ENCODE measurements at places on chromosomes 16 and 17. TPM values are rescaled to one million over a fixed set of nuclear protein-coding genes. Genes with fewer than 3 reads are reported as not detected.

DNA sequence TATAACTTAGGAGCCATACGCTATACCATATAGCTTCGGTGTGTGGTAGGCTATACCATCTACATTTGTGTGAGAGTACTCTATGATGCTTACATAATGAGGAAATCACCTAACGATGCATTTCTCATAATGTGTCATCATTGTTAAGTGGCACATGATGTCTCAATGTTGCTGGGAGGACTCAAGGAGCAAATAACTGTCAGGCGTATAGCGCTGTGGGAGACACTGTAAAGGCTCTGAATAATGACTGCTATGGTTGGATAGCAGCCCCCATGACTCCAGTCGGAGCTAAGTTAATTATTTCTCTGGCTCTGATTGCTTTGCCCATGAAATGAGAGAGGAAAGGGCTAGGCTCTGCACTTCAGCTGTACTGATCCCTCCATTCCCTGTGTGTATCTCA is 197.2 kb downstream of the RGS9 start:
- DNase-seq, result no peak

DNA sequence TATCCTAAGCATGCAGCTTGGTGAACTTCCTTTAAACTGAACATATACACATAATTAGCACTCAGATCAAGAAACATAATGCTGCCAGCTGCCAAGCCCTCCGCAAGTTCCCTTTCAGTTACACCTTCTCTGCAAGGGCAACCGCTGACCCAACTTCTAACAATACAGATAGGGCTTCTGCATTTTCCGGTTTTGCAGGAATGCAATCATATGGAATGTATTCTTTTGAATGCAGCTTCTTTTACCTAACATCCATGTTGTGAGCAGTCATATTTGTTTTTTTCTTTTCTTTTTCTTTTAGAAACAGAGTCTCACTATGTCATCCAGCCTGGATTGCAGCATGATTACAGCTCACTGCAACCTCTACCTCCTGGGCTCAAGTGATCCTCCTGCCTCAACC is 110.7 kb downstream of the GSG1L start:
- DNase-seq, result no peak

- DNase-seq, result no peak
Observed at GRCh38 chr17:20256144-20256543, 211.2 kb downstream of the LGALS9B start.

GRCh38 chr17:71482625-71483024 is 638.2 kb upstream of the SOX9 start:
- no peak for DNase-seq

DNA sequence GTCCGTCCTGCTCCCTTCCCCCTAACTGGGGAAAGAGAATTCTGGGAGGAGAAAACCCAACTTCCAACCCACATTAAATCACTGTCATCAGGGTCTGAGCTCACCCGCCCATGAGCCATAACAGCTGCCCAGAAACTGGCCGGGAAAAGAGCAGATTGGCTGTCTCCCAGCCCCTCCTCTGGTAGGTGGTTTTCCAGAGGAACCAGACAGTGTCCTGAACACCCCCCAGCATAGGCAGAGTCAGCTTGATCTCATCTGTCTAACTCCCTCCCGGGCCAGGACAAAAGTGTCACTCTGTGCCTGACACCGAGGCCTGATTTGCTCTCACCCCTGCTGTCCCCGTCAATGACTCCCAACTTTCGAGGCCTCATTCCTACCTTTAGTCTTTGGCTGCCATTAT is 197.0 kb downstream of the AXIN2 start:
- no peak for DNase-seq

GRCh38 chr17:49861150-49861884 is 13.4 kb upstream of the TAC4 start:
- peak; percentile 46 for DNase-seq

DNA sequence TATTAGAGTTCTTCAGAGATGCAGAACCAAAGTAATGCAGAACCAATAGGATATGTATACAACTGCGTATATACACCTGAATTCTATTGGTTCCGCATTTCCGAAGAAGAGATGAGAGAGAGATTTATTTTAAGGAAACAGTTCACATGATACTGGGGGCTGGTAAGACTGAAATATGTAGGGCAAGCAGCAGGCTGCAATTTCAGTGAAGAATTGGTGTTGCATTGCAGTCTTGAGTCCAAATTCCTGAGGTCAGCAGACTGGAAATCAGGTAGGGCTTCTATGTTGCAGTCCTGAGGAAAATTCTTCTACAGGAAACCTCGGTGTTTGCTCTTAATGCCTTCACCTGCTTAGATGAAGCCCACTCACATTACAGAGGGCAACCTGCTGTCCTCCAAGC is 128.2 kb upstream of the MED13 start:
- no peak for DNase-seq

DNA sequence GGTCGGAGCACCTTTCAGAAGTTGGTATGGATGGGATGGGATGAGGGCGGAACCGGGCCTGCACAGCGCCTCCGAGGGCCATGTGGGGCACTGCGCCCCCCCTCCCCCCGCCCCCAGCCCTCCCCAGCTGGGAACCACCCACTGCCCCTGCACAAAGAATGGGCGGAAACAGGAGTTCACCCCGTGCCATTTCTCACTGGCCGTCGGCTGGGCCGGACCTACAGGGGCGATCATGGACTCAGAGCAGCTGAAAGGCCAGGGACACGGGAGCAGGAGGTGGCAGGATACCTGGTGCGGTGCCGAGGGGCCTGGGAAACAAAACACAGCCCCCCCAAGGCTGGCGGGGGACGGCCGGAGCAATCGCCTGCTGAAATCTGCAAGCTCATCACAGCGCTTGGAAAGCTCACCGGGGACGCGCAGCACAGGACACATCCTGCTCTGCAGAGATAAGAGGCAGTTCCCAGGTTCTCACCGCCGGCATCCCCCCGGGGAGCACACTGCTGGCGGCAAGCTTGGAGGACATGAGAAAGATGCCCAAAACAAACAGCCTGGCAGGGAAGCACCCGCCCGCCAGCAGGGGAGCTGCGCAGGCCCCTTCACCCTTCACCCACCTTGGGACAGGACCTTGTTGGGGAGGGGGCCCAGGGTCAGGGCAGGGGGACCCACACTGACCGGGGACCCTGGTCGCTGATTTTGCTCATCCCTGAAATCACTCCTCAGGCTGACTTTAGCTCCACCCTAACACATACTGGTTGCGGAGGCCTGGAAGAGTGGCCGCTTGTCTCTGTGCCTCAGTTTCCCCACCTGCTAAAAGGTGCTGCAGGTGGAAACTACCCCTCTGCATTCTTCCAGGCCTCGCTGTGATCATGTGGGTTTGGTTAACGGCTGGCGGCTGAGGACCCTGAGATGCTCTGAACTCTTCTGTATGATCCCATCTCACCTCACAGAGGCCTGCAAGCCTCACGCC is 263.9 kb downstream of the C16orf95 start:
- DNase-seq, result no peak

DNA sequence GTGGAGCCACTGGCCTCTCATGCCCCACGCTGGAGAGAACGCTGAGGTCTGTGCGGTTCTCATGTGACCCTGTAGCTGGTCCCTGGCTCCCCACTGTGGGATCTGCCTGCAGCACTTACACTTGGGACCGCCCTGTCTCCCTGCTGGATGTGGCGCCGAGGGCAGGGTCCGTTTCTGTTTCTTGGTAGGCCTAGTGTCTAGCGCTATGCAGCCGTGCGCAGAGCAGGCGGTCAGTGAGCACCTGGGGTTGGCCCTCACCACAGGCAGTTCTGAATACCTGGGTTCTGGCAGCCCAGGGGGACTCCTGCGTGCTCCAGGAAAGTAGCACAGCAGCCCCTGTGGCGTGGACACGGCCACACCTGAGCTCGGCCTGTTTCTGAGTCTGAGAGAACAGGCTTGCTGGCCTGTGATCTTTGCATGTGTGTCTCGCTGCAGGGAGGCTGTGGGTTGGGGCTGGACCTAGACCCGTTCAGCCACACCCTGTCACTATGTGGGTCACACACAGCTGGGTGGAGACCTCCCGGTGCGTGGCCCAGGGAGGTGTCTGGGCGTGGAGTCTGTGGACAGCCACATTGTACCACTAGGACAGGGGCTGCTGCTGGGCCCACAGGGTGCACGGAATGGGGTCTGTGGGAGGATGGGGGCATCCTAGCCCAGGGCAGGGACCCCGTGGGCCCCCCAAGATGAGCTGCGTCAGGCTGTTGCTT is 2.8 kb downstream of the CAPN15 start:
- DNase-seq, result no peak

DNA sequence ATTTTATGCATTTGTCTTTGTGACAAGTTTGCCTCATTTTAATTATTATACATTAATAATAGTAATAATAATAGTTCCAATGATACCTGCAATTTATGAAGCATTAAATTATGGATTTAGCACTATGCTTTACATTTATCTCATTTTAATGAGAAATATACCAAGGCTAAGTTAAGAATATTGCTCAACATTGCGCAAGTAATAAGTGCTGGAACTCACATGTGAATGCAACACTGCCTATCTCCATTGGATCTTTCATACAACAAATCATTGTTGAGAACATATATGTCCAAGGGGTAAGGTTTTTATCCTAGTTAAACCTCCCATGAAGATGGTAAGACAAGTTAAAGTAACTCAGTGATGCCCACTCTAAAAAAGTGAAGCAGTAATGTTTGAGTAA is 703.7 kb upstream of the SOX9 start:
- DNase-seq, result no peak

- peak; percentile 87 for DNase-seq
Observed at GRCh38 chr16:89686520-89687091, at the start of gene CDK10. TSS of gene CDK10 (plus strand) at chr16:89686689. CDS start at chr16:89686711, 22 bp downstream.

DNA sequence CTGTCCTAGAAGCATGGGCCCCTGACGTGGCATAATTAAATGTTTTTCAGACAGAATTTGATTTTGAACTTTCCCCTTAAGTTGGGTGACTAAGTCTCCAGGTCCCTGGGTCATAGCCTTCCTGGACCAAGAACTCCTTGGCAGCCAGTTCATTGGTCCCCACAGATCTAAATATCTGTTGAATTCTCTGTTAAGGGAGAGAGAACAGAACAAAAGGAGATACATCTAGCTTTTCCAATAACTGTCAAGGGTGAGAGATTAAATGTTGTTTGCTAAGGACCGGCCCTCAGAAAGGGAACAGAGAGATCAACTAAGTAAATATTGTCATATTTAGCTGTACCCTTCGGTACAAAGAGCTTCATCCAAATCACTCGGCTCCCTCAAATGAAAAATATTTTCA is 78.2 kb upstream of the NOL11 start:
- DNase-seq, result no peak

DNA sequence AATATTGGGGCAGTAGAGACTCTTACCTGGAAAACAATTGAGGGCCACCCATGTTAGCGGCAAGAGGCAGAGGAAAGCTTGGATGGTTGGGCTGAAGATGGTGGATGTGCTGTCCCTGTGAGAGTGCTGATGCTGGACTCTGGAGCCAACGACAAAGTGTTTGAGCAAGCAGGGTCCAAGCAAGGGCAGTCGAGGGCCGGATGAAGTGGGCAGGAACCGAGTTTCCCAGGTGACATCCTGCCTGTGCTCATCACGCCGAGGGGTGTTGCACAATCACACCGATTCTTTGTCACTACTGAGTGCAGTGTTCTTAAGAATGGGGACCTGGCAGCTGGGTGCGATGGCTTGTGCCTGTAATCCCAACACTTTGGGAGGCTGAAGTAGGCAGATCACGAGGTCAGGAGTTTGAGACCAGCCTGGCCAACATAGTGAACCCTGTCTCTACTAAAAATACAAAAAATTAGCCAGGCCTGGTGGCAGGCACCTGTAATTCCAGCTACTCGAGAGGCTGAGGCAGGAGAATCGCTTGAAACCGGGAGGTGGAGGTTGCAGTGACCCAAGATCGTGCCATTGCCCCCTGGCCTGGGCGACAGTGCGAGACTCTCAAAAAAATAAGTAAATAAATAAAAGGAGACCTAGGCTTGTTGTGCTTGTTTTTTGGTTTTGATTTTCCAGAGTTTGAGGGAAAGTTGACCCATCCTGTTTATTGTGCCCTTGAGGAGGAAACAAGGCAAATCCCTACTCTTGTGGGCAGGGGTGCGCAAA is 6.1 kb downstream of the PYCARD start:
- DNase-seq, result no peak

DNA sequence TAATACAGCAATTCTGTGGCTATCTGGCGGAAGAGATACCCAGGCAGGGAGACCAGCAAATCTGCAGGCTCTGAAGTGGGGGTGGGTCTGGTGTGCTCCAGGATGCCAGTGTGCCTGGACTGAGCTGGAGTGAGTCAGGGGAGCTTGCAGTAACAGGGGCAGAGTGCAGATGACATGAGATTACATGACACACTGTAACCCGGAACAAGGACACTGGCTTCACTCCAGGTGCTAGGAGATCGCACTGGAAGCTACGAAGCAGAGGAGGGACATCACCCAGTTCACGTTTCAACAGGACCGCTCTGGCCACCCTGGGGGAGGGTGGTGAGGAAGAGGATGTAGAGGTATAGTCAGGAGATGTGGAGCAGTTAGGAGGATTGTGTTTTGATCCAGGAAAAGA is 475.6 kb downstream of the CDH13 start:
- no peak for DNase-seq

- no peak for DNase-seq
Observed at GRCh38 chr16:2152695-2153506, 2.7 kb upstream of the TRAF7 start.

DNA sequence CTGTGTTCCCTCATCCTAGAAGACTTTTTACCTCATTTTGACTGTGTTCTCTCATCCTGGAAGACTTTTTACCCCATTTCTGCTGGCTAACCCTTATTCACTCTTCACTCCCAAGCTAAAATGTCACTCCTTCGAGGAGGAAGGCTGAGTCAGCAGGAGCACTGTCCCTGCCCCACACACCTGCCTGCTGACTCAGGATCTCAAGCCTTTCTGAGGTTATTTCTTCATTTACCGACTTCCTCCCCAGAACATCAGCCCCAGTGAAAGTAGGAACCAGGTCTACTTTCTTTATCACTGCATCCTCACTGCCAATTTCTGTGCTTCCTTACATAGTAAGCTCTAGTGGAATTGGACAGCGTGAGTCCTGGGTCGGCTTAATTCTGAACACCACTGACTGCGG is 220.6 kb downstream of the HS3ST4 start:
- DNase-seq, result no peak

DNA sequence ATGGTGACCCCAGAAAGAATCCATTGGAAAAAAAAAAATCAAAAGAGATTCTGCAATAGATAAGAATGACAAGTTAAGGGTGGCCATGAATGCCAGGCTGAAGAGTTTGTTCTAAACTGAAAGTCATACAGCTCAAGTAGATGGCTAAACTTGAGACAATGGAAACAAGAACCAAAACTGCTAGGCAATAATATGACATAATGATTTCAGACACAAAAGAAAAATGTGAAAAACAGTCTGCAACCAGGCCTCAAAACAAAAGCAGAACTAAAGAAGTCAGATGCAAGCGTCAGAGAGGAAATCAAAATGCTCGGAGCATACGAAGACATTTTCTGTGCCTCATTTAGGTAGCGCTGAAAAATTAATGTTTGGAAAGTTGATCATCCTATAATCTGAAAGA is 54.4 kb upstream of the YPEL2 start:
- DNase-seq, result no peak

- DNase-seq, result no peak
Observed at GRCh38 chr17:4944163-4944553, 4.1 kb downstream of the RNF167 start.

CES5A gene
- not detected for total RNA-seq

ALOX15B gene
- total RNA-seq, result not detected

CTF1 gene
- 0.92 TPM for total RNA-seq

ABCC11 gene
- total RNA-seq, result not detected

NGFR gene
- total RNA-seq, result 0.07 TPM

AATK gene
- 0.74 TPM for total RNA-seq

CMIP gene
- total RNA-seq, result 4.9 TPM

All from NCI-H460 (cell line).